NCI-H1694 (cell line): ENCODE measurements at places on chromosomes 12 and 14.

GRCh38 chr12:123293178-123293760 is 21.6 kb upstream of the CDK2AP1 start:
- DNase-seq = no peak

DNA sequence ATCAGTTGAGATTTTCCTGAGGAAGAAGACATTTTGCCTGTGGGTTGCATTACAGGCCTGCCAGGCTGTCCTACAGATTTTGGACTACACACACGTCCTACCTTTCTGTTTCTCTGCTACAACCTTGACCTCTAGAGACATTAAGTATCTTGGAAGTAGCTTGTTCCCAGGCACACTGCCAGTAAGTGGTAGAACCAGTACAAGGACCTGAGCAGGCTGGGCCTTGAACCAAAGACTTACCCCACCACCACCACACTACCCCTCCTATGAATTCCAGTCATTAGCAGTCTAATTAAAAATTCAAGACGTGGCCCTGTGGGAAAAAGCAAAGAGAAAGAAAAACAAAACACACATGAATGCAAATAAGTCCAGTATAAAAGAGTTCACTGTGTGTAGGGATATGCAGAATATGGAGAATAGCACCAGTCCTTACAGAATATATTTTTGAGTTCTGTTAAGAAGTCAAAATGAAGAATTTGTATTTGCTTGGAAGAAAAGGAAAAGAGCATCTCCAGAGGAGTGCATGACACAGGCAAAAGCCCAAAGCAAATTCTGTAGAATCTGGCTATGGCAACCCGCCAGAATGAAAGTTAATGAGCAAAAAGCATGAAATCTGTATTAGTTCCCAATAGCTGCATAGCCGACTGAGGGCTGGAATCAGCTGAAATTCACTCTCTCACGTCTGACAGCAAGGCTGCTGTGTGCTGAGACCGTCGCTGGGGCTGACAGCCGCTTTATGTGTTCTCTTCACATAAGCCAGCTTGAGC is 74.3 kb upstream of the ST8SIA1 start:
- no peak for DNase-seq

DNA sequence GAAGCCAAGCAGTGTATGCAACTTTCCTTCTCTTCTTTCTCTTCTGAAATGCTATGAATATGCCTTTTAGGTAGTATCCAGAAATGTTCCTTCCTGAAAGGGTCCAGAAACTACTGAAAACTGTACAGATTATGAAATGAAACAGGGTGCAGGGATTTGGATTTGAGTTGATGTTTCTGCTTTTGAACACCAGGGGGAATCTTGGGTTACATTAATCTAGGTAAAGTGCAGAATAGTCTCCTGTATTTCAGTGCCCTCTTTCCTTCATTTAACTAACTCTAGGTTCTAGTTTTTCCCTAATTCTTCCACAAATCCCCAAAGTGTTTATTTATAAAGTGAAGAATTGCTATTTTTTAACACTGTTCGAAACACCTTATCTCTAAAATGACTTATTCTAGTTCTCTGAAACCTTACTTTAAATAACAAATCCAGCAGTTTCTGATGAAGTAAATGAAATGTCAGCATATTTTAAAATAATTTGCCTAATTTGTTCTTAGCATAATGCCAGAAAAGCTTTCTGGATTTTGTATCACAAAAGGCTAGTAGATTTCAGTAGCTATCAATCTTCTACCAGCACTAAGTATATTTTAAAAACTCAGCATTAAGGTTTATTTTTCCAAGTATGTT is 111.9 kb downstream of the LRRK2 start:
- peak; percentile 7 for DNase-seq

DNA sequence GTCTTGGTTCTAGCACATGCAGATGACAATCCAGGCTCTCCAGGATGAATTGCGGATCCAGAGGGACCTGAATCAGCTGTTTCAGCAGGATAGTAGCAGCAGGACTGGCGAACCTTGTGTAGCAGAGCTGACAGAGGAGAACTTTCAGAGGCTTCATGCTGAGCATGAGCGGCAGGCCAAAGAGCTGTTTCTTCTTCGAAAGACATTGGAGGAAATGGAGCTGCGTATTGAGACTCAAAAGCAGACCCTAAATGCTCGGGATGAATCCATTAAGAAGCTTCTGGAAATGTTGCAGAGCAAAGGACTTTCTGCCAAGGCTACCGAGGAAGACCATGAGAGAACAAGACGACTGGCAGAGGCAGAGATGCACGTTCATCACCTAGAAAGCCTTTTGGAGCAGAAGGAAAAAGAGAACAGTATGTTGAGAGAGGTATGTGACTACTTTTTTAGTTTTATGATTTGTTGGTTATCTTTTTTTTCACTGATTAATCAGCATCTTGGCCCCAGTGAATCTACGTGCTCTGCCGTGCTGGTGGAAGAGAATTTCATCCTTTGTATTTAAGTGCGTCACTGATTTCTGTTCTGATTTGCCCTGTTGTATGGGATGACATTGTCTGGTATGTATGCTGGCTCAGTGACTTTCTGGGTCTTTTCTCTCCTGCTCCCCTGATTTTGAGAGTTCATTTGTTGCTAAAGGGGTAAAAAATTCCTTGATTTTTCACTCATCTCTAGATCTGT is 92.3 kb downstream of the ERC1 start:
- DNase-seq = no peak

DNA sequence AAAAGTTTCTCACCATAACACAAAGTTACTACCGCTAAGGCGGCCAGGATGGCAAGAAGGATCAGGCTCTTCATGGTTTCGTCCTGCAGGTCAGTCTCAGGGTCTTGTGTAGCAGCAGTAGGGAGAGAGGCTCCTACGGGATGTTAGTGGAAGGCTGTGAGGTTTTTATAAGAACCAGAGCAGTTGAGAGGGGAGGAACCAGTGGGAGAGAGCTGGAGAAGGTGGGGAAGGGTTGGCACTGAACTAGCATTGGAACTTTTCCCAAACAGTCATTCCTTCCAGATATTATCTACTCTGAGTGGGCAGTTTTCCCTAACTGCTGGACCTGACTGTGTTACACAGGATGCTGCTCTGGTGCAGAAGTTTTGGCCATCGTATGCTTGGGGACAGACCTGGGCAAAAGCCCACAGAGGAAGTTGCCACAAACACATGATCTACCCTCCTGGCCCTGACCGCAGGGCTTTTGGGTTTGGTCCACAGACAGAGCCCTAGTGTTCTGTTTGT is at the start of gene MGP:
Gene MGP, minus strand, starts transcription at position 137 of the 504 bp plus-strand sequence. Its CDS starts 63 bp downstream, at position 74.
- no peak for DNase-seq

DNA sequence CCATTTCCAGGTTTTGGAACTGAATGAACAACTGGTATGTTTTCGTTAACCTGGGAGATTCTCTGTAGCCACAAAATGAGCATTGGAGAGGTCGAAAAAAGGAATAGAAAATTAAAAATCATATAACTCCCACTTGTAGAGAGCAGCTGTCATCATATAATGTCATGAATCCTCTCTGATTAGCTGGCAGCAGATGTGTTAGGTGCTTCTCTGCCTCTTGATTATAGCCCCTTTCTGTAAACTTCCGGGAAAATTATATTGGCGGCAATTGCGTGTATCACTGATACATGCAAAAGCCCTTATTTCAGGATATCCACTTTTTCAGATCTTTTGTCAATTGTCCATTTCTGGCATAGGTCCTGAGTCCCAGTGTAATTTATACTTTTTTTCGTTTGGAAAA is 31.7 kb downstream of the FGD4 start:
- no peak for DNase-seq

GRCh38 chr14:100825713-100826331 is at the start of gene MEG3:
Gene MEG3 (plus strand): TSS chr14:100826118.
- DNase-seq = no peak

GRCh38 chr12:92973614-92974013 is 44.5 kb upstream of the EEA1 start:
- DNase-seq = no peak

GRCh38 chr14:79325071-79325470 is 886.2 kb downstream of the DIO2 start:
- no peak for DNase-seq

- DNase-seq = no peak
These were observed 870.3 kb upstream of the SEL1L start for GRCh38 chr14:82403987-82404386.

GRCh38 chr12:112321245-112321644 is 61.0 kb downstream of the HECTD4 start:
- DNase-seq = no peak

DNA sequence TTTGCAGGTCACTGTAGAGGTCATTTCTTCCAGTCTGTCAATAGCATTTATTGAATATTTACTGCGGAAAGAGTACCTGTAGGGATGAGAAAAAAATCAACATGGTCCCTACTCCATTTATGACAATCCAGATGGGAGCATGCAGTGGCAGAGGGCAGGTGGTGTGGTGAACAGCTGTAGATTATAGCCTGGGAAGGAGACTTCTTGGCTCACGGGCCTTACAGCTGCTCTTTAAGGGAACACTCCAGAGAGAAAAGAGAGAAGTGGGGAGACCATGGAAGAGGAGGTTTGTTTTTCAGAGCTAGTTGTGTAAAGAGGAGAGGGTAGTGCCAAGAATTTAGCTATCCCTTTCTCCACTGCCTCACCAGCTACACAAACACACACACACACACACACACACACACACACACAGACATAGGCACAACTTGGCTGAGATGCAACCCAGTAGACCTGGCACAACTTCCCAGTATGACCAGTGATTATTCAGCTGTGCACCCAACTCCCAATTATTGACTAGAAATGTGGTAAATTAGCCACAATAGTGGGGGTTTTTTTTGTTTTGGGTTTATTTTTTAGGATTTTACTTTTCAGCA is 41.0 kb downstream of the GPHB5 start:
- no peak for DNase-seq

DNA sequence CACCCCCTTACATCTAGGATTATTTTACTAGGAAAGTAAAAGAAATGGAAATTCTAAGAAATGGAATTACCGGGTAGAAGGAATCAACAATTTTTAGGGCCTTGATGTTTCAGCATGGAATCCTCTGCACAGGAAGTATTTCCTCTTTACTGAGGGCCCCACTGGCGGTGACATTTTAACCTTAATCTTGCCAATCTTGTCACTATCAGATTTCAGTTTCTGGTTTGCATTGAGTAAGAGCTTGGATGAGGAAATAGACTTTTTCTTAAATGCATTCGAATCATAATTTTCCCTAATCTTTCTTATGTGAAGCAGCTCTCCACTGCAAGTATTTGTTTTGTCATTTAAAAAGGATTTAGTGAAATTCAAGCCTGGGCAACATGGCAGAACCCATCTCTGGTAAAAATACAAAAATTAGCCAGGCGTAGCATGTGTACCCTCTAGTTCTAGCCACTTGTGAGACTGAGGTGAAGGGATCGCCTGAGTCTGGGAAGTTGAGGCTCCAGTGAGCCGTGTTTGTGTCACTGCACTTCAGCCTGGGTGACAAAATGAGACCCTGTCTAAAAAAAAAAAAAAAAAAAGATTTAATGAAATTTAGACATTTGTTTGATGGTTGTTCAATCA is 40.7 kb downstream of the TPCN1 start:
- DNase-seq = no peak

DNA sequence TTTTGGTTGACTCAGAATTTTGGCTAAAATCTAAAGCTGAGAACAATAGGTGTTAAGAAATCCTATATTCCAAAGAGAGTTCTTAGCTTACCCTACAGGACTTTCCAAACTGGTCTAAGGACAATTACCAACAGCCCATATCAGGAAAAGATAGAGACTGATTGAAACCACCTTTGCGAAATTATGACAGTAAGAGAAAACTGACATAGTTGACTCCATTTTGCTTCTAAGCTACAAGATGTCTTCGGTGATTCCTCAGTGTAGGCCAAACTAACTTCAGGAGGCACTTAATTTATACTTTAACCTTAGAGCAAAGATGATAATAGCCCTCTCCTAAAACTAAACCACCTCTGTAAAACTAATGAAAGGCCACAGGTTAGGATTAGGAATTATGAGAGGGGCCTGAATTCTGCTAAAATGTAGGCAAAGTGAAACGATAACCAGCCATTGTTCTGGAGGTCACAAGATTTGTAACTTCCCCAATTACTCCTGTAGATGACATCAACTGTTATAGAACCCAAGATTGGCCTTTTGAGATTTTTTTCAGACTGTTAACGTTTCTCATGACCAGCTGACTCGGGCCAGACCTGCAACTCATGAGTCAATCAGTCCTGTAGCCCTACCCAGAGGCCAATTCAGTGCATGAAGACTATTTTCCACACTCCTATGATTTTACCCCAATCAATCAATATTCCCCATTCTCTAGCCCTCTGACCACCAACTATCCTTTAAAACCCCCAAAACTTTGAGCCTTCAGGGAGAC is 43.0 kb downstream of the KLRG1 start:
- DNase-seq = no peak

DNA sequence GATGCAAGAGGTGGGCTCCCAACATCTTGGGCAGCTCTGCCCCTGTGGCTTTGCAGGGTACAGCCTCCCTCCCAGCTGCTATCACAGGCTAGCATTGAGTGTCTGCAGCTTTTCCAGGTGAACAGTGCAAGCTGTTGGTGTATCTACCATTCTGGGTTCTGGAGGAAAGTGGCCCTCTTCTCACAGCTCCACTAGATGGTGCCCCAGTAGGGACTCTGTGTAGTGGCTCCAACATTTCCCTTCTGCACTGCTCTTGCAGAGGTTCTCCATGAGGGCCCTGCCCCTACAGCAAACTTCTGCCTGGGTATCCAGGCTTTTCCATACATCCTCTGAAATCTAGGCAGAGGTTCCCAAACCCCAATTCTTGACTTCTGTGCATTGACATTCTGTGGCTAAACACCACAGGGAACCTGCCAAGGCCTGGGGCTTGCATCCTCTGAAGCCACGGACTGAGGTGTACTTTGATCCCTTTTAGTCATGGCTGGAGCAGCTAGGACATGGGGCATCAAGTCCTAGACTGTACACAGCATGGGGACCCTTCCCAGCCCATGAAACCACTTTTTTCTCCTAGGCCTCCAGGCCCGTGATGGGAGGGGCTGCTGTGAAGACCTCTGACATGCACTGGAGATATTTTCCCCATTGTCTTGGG is 24.0 kb upstream of the SLC38A1 start:
- DNase-seq = no peak

DNA sequence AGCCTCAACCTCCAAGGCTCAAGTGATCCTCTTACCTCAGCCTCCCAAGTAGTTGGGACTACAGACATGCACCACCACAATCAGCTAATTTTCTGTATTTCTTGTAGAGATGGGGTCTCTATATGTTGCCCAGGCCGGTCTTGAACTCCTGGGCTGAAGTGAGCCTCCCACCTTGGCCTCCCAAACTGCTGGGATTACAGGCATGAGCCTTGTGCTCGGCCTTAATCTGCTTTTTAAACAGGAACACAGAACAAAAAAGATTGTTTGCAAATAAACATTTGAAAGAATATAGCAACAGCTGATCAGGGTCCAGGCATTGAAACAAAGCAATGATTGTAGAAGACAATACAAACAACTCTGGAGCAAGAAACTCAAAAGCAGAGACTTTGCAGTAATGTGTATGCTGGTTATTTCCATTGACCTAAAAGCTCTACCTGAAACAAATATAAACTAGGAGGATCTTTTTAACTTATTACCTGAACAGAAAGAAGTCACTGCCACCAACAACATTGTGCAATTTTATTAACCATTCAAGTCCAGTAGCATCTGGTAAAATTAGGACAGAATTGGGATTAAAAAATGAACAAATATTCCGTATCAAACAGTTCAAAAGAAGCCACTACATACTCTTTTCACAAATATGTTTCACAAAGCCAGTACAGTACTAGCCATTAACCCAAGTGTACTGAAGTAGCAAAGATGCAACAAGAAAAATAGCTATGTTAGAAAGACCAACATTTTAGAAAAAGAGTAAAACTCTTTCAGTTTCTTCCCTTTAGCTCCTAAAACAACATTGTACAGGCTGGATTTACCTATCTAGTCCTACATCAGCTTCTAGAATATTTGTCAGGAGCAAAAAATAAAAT is 14.2 kb downstream of the AMN1 start:
- DNase-seq = no peak

- peak; percentile 83 for DNase-seq
These were observed 336.4 kb downstream of the FOXG1 start for GRCh38 chr14:29102996-29103395.
